ENCODE measurements at places on chromosomes 3 and 15.

GRCh38 chr15:52256366-52256765 is 39.2 kb downstream of the MYO5C start:
- peak; percentile 69 for DNase-seq

GRCh38 chr15:72566973-72567372 is 87.5 kb upstream of the GOLGA6B start:
- DNase-seq = no peak

GRCh38 chr3:42476225-42477125 is 26.0 kb upstream of the VIPR1 start:
- no peak for DNase-seq

- no peak for DNase-seq
These were observed 65.4 kb upstream of the UMPS start for GRCh38 chr3:124664804-124665203.

- no peak for DNase-seq
These were observed 53.7 kb downstream of the PDIA5 start for GRCh38 chr3:123120573-123120972.

DNA sequence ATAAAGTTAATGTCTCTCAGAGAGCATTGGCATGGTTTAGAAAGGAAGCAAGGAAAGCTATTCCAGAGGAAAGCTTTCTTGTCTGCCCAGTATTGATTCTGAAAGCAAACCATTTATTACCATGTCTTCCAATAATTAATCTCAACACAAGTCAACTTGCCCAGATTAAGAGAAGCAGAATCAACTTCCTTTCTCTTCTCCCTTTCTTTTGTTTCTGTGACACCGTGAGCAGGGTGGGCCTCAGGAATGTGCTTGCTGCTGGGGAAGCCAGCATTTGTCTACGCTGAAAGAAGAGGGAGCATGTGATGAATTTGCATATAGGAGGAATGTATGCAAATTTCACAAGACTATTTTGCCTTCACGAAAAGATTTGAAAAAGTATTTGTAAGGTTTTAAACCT is 368.6 kb upstream of the ROPN1 start:
- no peak for DNase-seq

DNA sequence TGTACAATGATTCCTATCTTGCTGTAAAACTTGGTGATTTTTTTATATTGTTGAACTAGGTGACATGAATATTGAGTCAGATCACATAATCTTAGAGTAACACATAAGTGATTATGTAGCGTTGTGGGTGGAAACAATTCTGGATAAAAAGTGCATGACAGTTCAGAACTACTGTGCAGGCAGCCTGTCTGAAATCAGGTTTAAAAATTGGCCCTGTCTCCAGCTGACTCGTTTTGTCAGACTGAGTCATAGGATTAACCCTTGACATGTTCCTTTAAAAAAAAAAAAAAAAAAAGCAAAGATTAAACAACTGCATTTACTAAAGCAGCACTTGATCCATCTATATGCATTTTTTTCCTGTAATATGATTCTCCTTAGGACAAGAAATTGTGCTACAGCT is 160.0 kb upstream of the CGNL1 start:
- DNase-seq = no peak

GRCh38 chr3:142046320-142047020 is 102.9 kb downstream of the TFDP2 start:
- DNase-seq = no peak

DNA sequence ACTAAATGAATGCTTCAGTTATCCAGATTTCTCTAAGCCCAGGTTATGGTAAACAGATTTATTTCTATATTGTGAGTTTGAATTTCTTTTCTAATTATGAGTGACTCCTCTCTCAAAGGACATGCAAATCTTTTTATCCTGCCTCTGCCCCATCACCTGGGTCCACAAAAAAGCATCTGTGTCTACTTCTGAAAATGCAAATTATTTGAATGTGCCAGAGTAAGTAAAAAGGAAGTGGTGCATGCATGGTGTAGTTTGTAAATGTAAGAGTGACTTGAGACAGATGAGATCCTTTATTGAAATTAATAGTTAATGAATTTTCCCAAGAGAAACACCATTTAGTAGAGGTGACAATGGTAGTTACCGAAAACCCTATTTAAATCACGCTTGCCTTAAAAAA is 26.9 kb downstream of the MCTP2 start:
- DNase-seq = no peak

DNA sequence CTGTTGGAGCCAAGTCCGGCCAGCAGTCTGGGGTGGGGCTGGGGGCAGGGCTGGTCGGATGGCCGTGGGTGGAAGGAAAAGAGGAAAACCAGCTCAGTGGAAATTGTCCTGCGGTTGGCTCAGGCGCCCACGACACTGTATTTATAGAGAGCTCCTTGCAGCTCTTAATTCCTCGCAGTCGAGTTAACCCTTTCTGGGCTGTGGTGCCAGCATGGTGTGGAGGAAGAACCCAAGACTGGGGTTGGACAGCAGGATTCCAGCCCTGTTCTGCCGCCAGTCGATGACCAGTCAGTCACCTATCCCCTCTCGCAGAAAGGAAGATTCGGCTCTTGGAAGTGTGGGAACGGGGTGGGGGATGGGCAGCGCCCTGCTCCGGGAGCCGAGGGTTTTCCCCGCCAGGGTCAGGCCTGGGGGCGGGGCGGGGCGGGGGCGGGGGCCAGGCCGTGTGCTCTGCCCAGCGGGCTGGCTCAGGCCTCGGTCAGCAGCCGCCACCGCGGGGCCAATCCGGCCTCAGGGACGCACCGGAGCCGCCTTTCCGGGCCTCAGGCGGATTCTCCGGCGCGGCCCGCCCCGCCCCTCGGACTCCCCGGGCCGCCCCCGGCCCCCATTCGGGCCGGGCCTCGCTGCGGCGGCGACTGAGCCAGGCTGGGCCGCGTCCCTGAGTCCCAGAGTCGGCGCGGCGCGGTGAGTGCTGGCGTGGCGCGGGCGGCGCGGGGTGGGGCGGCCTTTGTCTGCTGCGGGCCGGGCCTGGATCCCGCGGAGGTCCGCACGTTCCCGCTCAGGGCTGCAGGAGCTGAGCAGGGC is at the start of gene CD276:
CD276 (plus strand) TSS at position 607 of the 804 bp plus-strand sequence. CDS start 15,257 bp downstream, outside the sequence.
- no peak for DNase-seq

- DNase-seq = no peak
These were observed 806.6 kb downstream of the SQOR start for GRCh38 chr15:46441294-46442062.

- no peak for DNase-seq
These were observed 64.2 kb downstream of the SCAPER start for GRCh38 chr15:76840830-76841460.

DNA sequence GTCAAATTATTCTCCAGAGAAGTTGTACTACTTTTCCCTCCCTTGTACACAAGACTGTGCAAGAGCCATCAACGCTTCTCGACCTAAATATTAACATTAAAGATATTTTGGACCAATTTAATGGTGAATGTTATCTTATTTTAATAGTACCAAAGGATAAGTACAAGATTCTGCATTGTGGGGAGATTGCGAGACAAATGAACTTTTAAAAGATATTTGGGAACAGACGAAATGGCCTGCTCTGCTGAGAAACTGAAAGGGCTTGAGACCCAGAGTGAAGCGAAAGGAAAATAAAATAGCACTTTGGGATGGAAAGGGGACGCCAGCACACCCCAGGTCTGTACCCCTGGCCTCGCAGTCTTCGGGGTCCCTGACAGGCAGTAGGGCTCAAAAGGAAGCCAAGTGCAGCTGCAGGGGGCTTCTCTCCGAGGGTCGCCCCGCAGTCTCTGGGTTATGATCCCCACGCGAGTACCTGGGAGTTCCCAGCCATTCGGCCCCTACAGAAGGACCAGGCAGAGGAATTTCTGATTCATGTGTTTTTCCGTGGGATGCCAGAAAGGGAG is 97.6 kb upstream of the VGLL3 start:
- no peak for DNase-seq

DNA sequence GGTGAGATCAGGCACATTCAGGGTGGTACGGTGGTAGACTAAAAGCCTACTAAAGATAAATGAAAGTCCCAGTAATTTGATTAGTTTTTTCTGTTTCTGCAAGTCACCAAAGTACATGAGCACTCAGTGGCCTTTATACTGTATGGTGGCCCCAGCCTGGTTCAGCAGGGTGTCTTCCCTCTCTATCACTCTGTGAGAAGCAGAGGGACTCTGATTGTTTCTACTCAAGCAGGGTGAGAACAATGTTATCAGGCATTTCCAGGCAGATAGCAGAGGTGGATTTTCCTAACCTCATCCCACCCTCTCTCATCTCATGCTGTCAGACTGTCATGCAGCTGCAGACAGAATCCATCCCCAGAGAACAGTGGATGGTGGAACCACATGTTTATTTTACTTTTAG is 71.5 kb upstream of the BFSP2 start:
- no peak for DNase-seq

- no peak for DNase-seq
These were observed 12.5 kb upstream of the MAP6D1 start for GRCh38 chr3:183837894-183838293.

GRCh38 chr15:71261909-71262308 is 146.6 kb downstream of the THSD4 start:
- DNase-seq = no peak

DNA sequence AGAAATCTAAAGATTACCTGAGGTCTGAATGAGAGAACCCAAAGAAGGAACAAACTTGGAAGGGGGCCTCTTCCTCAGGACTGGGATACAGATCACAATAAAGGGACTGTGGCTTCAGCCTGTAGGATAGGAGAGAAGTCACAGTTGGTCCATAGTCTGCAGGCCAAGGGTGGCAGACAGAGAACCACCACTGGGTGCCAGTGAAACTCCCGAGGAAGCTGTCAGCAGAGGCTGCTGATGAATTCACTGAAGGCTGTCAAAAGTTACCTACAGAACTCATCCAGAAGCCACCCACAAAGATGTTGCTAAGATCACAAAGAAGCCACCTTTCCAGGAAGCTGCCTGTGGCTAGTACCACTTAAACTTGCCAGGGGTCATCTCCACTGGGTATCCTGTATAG is 78.5 kb downstream of the TMCO5A start:
- no peak for DNase-seq

DNA sequence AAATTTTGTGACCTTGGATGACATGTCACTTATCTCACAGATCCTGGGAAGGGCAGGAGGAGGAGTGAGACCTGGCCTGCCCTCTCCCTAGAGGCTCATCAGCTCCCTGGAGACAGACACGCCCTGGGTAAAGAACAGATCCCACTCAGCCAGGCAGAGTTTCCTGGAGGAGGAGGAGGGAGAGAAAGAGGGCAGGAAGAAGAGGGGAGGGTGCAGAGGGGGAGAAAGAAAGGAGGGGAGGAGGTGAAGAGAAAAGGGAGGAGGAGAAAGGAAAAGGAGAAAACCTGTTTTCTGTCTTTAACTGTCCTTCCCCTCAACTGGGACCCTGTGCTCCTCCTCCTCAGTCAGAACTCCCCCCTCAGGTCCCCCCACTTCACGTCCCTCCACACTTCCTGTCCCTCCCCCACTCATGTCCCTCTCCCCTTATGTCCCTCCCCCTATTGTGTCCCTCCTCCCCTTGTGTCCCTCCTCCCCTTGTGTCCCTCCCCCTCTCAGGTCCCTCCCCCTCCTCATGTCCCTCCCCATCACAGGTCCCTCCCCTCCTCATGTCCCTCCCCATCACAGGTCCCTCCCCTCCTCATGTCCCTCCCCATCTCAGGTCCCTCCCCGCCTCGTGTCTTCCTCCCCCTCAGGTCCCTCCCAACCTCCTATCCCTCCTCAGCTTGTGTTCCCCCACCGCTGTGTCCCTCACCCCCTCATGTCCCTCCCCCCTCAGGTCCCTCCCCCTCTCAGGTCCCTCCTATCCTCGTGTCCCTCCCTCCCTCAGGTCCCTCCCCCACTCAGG is 52.3 kb upstream of the CGNL1 start:
- no peak for DNase-seq

- peak; percentile 34 for DNase-seq
These were observed 420 bp downstream of the SLC27A2 start for GRCh38 chr15:50182219-50183013.

- DNase-seq = no peak
These were observed 448.8 kb downstream of the GRM7 start for GRCh38 chr3:7309641-7310102.

- DNase-seq = no peak
These were observed 102.9 kb upstream of the KCNAB1 start for GRCh38 chr3:156017352-156018030.

DNA sequence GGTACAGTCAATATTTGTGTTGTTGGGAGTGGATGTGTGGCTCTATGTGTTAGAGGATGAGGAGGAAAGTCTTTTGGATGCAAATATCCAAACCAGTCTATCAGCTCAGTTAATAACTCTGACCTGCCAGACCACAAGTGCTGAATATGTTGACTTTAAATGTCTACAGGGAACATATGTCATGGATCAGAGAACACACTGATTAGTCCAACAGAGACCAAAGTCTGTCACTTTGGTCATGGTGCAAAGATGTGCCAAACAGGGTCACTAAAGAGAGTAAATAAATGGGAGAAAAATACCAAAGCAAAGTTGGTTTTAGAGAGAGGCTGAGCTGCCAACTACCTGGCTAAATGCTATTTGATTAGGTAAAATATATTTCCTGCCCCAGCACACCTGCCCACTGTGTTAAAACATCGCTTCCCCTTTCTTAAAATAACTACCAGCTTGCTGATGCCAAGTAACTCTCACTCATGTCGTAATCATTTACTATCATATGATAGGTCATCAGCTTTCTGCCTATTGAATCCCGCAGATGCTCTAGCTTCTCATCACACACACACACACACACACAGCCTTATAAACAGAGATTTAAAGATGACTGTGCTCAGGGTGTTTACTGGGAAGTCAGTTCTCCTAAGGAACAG is 173.3 kb downstream of the PDZRN3 start:
- no peak for DNase-seq

- DNase-seq = no peak
These were observed 25.1 kb upstream of the TCF12 start for GRCh38 chr15:56893364-56893678.

- no peak for DNase-seq
These were observed 42.3 kb downstream of the RAB27A start for GRCh38 chr15:55247311-55247710.

DNA sequence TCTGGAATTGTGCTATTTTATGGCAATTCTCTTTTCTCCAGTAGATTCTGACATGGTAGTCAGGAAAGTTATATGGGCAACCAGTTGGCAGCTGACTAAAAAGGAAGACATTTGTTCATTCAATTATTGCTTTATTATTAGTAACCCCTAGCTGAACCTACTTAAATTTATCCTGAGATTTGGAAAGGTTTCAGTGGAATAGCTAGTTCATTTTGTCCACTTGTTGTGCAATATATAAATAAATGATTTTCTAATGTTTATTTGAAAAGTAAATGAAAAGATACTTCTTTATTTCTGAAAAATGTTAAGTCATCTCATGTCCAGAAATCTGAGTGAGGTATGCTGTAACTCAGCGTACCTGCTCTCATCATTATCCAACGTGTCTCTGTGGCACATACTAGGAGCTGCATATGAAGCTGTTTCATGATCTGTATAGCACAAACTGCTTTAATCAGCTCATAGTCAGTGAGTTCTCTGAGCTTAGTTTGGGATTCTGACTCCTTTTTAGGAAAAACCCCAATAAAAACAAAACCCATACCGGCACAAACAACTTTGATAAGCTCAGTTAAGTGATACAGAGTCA is 35.9 kb downstream of the RARB start:
- DNase-seq = no peak

- no peak for DNase-seq
These were observed 57.9 kb downstream of the TRAK1 start for GRCh38 chr3:42148982-42149432.

- DNase-seq = no peak
These were observed 1297.9 kb downstream of the ROBO2 start for GRCh38 chr3:78337801-78338211.
